ENCODE measurements at places on chromosomes 2 and 18.

GRCh38 chr2:50397992-50398765 lies 633.8 kb downstream of the NRXN1 start:
- no peak for DNase-seq

GRCh38 chr2:156615836-156616322 lies 179.7 kb downstream of the GPD2 start:
- no peak for DNase-seq

DNA sequence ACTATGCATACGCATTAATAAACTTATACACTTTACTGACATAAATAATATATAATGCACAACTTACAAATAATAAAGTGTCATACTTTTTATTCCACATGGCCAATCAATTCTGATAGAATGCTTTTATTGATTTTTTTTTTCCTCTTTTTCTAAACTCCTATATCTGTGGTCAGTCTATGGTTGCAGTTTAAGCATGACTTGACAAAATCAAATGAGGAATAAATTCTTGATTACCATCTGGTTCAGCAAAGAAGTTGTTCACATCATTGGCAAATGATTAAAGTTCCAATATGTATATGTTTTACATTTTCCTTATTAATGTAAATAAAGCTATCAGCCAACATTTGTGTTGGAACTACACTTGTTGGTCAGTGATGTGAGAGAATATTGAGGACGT lies 83.5 kb downstream of the EML6 start:
- DNase-seq: no peak

GRCh38 chr2:52698408-52698807 lies 1069.2 kb upstream of the CHAC2 start:
- no peak for DNase-seq

- no peak for DNase-seq
Measured at GRCh38 chr18:63440881-63441280, 18.6 kb upstream of the VPS4B start.

GRCh38 chr2:46655551-46656436 lies 176.4 kb downstream of the TMEM247 start:
- no peak for DNase-seq

DNA sequence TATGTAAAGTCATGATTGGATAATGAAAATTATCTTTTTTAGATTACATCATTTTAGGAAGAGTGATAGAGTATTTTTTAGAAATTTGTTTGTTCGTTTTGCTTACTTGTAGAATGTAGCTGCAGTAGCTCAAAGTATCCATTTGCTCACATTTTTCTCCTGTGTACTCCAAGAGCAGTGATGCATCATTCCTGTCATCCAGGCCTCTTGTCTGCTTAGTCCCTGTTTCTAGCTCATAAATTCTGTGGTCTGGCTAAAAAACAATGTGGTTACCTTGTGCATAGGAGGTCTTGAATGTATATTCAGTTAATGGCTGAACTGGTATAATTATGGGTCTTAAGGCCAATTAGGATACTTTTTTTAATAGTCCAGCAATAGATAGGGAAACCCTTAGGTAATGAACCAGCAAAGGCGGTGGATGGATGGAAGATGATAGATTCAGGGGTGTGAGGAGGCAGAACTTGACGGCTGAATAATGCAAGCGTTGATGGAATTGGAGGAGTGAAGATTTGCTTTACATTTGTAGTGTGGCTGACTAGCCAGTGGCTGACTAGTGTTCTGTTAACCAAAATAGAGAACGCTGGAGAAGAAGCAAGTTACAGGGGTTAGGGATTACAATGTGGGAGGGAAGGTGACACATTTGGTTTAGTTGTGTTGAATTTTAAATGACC lies 145.0 kb downstream of the ZNF407 start:
- no peak for DNase-seq

DNA sequence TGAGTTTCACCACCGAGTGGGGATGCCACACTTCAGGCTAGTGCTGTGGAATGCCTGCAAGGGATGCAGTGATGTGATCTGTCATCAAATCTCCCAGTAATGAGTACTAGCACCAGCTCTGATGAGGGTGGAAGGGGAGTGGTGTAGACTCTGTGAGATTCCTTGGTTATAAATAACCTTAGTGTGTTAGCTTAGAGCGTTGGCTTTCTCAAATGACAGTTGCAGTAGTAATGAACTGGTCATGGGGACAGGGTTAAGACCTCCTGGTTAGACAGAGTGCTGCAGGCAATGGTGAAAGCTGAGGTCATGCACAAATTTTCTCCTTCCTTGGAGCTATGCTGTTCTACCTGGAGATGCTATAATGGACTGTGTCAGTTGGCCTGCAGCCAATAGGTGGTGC lies 1063.4 kb upstream of the CRIM1 start:
- no peak for DNase-seq

DNA sequence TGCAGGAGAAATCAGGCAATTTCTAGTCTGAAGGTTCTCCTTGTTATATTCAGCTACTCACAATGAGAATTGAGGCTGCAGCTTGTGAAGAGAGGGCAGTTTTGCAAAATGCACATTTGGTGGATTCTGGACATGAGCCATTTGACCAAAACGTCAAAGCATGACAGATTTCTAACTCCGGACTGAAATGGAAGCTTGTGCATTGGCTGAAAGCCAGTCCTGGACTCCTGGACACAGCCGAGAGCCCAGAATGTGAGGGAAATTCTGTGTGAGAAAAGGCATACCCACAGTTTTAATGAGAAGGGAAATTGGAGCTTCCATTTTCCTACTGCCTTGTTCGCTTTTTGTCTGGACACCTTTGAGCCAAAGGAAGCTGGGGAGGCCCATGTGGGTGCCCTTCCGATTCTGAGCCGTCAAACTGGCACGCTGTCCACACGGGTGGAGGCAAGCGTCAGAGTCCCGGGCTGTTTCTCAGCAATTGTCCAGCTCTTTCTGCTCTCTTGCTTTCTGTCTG lies 23.7 kb upstream of the ROCK2 start:
- no peak for DNase-seq

DNA sequence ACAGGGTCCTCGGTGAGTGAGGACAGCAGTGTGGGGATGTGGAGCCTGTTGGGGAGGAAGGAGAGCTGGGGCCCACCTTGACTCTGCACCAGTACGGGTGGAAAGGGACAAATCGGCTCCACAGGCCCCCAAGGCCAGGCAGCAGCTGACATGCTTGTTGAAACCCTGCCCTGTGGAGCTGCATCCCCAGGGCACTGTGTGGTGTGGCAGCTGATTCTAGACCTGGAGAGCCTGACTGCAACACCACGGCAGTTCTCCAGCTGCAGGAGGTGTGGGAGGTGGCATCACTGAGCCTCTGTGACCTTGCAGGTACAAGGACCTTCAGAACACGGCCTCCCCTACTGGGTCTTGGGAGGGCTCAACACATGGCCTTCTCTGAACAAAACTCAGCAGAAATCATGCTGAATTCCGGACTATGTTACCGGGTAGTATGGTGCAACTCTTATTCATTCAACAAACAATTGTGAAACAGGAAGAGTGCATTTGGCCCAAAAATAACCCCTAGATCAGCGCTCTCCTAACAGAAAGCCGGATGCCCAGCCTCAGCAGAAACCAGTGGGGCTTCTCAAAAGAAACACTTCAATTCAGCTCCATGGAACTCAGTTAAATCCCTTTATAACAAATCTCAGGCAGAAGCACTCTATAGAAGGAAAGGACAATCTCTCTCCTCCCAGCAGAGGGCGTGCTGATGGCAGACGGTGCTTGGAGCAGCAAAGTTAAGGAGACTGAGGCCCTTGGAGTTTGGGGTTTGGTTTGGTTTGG lies 104.4 kb upstream of the SALL3 start:
- peak; percentile 7 for DNase-seq

GRCh38 chr2:132438691-132439090 lies 22.1 kb downstream of the GPR39 start:
- no peak for DNase-seq

- no peak for DNase-seq
Measured at GRCh38 chr2:72096181-72096580, 51.5 kb downstream of the CYP26B1 start.

GRCh38 chr2:64957109-64957903 lies 31.9 kb upstream of the SLC1A4 start:
- no peak for DNase-seq

DNA sequence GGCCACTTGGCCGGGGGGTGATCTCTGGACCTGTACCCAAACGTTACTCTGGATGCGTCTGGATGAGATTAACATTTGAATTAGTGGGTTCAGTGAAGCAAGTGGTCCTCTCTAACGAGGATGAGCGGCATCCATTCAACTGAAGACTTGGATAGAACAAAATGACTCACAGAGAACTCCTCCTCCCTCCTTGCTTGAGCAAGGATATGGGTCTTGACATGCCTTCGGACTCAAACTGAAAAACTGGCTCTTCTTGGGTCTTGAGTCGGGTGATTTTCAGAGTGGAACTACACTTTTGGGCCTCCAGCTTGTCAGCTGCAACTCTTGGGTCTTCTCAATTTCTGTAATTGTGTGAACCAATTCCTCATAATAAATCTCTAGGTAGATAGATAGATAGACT lies 47.2 kb downstream of the NETO1 start:
- no peak for DNase-seq

DNA sequence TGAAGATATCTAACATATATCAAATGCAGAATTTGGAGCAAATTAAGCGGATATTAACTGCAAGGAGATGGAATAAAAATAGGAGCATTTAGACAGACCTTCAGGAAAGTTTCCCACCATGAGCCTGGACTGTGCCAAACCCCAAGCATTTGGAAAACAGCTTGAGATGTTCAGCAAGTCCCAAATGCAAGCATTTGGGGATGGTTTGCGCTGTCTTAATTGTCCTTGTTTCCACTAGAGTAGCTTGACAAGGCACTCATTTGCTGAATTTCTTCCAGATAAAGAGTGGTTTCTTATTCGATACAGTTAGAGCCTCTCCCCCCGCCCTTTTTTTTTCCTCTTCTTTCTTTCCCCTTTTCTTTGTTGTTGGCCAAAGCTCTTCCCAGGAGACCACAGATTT lies 77.1 kb upstream of the CDC42EP3 start:
- DNase-seq: no peak

DNA sequence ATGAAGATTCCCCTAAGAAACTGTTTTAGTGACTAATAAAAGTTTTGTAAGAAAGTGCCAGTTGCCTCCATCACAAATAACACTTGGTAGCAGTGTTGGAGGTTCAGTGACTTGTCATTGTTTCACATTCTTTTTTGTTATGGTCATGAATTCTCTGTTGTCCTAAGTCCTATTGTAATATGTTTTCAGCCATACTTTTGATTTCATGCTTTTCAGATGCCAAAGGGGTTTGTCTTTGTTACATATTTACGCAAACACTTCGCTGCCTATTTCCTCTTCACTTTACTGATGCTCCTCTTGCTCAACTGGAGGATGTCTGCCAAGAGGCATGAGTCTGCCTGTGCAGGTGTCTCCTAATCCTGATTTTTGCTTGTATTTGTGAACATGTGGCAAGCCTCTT lies 66.6 kb downstream of the PHLPP1 start:
- no peak for DNase-seq

- no peak for DNase-seq
Measured at GRCh38 chr2:1784986-1785617, 40.8 kb upstream of the PXDN start.

DNA sequence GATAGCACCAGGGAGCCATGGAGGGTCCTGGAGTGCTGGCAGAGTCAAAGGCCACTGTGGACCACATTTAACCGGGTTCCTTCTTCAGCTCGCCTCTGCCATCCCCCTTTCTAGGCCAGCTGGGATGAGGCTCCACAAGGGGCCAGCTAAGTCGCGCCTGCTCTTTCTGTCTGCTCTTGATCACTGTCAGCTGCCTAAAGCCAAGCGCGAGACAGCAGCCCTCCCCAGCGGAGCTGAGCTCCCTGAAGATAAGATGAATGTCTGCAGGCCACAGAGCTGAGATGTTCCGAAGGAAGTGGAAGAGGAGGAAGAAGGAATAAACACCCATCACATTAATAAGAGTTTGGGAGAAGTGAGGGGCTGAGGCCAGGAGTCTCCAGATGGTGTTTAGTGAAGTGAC lies 99.6 kb downstream of the CELF4 start:
- no peak for DNase-seq

DNA sequence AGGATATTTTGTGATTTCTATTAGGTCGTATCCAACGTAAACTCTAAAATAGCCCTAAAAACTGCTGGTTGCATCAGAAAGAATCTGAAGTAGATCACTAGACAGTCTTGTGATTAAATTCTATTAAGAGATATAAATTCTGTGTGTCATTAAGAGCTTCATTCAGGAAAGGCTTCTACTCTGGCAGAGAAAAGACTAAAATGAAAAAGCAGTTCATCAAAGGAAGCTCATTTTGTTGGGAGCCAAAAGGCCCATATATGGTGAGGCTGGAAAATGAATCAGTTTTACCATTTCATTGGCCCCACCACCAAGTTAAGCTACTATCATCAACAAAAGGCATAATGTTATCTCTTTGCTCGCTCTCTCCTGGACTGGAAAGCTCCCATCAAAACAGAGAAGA lies 261.1 kb downstream of the SATB2 start:
- DNase-seq: no peak

GRCh38 chr18:22846088-22846683 lies 86.9 kb upstream of the RBBP8 start:
- DNase-seq: no peak

- DNase-seq: no peak
Measured at GRCh38 chr18:50651334-50651733, 91.4 kb downstream of the MAPK4 start.

GRCh38 chr2:201546576-201546975 lies 95.0 kb downstream of the STRADB start:
- DNase-seq: no peak

DNA sequence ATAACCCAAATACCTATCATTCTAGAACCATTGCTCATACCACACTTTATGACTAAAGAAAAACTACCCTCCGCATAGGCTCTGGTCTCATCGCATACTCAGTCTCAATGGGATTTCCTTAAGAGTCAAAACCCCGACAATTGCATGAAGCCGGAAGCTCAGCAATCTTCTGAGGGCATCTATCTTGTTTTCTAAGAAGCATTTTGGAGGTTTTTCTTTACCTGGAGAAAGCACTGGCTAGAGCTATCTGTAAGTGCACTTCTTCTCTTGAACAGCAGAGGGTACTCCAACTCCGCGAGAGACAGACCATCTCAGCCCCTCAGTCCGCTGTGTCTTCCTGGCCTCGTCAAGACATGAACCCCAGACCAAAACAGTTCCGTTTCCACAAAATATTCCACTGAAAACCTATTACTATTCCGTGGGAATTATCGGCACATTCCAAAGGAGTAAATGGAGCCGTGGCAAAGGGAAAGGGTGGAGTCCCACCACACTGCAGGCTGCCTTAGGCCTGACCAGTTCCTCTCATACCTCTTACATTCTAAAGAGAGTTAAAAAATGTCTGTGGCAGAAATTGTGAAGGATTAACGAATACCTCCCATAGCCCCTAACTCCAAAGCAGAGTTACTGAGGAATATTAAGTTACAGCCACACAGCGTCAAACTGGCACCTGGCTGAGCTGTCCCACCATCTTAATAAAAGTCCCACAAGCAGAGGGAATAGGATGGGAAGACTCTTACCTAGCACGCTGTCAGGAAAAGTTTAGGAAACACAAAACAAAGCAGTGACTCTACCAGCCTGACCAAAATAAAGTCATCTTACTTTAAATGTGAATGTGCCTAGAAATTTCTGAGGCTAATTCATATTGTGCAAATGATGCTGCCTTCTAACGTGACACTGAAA lies 325.6 kb upstream of the VRK2 start:
- peak; percentile 33 for DNase-seq

GRCh38 chr2:104378853-104379374 lies 475.0 kb upstream of the POU3F3 start:
- DNase-seq: peak; percentile 9

- no peak for DNase-seq
Measured at GRCh38 chr2:52970642-52971041, 797.0 kb upstream of the CHAC2 start.

GRCh38 chr2:216315802-216316603 lies 56.3 kb downstream of the MARCHF4 start:
- no peak for DNase-seq

GRCh38 chr2:241617431-241618154 lies 19.4 kb downstream of the THAP4 start:
- DNase-seq: peak; percentile 64

- DNase-seq: peak; percentile 48
Measured at GRCh38 chr2:143175438-143175837, 46.2 kb downstream of the ARHGAP15 start.

All from CD4-positive, alpha-beta T cell treated with Interleukin-4 for 4 hours (primary cell).